ENCODE measurements at places on chromosomes 2 and 18.
A peak's percentile ranks its signal among the peaks of the same experiment; 100 is the strongest.

- DNase-seq: no peak
Measured at GRCh38 chr2:197713271-197713670, 8.1 kb downstream of the MARS2 start.

DNA sequence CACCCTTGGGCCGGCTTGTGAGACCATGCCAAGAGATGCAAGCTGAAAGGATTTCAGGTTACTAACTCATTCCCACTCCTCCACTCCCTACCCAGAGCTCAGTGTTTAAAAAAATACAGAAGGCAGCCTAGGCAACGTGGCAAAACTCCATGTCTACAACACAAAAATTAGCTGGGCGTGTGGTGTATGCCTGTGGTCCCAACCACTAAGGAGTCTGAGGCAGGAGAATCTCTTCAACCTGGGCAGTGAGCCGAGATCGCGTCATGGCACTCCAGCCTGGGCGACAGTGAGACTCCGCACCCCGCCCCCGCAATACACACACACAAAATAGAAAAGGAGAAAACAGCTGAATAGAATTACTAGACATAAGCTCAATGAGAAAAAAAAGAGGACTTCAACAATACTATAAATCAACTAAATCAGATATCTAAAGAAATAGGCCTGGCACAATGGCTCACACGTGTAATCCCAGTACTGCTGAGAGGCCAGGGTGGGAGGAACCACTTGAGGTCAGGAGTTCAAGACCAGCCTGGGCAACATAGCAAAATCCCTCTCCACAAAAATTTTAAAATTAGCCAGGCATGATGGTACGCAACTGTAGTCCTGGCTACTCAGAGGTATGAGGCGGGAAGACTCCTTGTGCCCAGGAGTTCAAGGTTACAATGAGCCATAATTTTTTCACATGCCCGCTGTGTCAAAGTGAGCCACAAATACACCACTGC is 10.1 kb downstream of the IWS1 start:
- no peak for DNase-seq

DNA sequence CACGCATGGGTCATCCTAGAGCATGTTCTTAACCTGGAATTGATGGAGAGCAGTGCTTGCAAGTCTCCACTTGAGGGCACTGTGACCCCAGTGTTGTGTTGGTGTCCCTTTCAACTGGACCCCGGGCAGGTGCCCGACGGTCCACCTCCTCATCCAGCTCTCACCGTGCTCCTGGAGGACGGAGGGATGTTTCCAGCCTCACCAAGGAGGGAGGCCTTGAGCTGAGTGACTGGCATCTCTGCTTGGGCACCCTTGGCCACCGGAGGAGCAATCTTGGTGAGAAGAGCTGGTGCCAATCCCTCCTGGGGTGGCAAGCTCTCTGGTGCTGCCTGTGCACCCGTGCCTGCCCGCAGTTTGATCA is 45.4 kb upstream of the ASB18 start:
- DNase-seq: peak; percentile 30

DNA sequence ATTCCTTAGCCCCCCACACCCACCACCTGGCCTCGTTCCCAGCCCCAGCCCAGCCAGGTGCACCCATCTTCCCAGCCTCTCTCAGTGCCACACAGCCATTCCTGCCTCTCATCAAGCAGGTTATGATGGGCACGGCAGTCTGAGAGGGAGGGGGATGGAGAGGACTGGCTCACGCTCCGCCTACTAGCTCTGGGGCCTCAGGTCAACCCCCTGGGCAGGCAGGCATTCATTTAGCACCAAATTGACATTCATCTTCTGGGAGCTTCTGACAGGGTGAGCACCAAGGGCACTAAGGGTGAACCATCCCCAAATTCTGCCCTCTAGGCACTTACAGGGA is 66.2 kb upstream of the FOSL2 start:
- no peak for DNase-seq

- DNase-seq: no peak
Measured at GRCh38 chr2:231490801-231491200, 26.5 kb upstream of the NCL start.

DNA sequence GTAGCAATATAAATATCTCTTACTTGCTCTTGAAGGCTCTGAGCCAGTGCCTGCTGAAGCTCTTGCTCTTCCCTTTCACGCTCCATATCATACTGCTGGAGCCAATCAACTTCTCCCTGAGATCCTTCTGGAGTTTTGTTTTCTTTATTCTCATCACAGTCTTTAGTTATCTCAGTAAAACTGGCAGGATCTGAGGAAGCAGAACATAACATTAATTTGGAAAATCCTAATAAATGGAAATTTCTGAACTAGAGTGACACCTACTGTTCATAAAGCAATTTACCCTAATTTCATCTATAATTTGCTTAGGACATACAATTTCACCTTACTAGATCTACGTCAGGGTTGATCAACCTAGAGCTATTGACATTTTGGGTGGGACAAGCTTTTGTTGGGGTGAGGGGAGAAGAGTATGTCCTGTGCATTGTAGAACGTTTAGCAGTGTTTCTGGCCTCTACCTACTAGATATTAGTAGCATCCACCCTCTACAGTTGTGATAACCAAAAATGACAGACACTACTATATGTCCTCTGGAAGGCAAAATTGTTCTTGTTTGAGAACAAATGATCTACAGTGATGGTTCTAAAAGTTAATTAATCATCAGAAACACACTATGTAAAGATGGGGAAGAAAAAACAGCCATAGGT is 47.2 kb downstream of the VIL1 start:
- DNase-seq: no peak

DNA sequence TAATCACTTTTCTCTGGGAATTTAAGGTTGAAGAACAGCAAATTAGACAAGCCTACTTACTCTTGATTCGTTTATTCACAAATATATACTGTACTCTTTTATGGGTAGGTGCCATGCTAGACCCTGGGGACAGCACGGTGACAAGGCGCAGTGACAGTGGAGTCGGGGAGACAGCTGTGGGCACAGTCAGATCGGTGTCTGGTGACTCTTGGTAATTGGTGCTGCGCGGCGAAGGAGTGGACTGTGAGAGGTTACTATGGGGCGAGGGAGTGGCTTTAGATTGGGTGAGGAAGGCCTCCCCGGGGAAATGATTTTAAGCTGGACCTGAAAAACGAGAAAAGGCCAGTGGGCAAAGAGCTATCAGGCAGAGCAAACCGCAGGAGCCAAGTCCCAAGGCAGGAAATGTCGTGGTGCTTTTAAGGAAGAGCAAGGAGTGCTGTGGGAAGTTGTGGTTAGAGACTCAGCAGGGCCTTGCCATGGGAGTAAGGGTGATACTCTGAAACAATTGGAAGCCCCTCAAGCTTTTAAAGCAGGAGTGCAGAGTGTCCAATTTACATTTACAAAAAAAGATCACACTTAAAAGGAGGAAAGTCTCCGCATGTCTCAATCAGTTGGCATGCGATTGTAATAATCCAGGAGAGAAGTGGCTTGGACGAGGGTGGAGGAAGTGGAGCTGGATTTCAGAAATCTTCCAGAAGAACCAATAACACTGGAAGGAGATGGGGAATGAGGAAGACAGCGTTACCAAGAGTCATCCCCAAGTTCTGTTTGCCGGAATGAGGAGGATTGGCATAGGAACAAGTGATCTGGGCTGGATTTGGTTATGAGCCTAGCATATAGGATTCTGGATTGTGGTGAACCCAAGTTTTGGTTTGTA is 36.1 kb upstream of the TXNDC2 start:
- DNase-seq: no peak

DNA sequence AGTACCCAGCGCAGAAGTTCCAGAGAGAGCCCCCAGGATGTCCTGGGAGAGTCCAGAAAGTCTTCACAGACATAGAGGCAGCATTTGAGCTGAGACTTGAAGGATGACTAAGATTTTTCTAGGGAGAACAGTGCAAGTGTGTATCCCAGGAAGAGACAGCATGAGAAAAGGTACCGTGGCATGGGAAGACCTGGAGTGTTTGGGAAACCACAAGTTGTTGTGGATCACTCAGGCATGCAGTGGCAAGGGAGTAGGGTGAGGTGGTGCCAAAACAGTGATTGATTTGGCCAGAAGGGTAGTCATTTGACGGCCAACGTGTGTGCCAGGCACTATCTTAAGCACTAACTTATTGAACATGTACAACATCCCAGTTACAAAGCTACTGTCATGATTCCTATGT is 24.5 kb upstream of the KCNK3 start:
- no peak for DNase-seq

DNA sequence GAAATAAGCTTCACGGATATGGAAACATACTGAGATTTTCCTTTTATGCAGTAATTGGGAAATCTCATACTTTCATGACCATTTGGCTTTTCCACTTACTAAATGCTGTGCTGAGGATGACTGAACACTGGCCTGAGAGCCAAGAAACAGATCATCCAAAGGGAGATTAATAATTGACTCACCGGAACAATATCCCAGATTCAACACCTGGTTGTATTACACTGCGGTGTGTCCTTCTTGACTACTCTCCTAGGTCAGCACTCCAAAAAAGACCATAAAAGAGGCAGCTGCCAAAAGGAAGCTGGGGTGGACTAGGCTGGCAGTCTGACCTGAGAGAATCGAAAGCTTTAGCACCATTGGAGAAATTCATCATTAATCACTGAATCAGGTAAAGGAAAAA is 469.1 kb downstream of the CBLN2 start:
- DNase-seq: no peak

- DNase-seq: no peak
Measured at GRCh38 chr18:27728659-27729058, 448.3 kb downstream of the CDH2 start.

GRCh38 chr2:59884166-59884565 is 669.3 kb downstream of the BCL11A start:
- DNase-seq: no peak

DNA sequence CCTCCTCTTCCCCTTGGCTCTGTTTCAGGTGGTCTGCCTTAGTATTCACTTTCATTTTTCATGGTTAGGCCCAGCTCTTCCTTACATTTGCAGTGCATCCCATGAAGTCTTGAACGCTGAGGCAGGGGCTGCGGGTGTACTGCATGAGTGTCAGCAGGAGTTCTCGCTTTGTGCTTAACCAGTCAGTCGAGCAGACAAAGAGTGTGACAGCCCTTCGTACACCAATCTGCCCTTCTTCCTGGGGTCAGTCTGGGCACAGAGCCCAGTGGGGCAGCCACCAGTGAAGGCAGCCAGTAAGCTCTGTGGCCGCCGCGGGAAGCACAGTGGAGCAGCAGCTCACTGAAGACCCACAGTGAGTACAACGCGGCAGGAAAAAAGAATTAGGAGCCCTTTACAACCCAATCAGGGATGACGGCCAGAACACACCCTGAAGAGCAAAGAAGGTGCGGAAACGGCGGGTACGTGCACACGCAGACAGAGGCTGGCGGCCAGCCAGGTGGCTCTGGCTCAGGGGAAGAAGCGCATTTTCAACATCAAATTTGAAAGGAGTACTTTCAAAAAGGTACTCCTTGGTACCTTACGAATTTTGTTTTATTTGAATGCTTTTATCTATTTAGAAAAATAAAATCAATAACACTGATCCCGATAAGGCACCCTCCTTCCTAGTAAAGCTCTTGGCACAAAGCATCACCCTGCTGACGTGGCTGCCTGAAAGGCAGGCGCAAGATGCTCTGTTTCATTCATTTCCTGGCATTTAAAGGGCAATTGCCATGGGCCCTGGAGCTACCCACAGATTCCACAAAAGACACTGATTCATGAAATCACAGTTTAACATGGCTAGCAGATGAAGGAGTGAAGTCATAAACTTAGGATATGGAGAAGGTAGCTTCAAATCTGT is 47.0 kb upstream of the SEMA4C start:
- DNase-seq: peak; percentile 58
